ENCODE measurements at places on chromosomes 4 and X.

- no peak for DNase-seq
Observed at GRCh38 chr4:67122029-67122428, 423.3 kb downstream of the CENPC start.

DNA sequence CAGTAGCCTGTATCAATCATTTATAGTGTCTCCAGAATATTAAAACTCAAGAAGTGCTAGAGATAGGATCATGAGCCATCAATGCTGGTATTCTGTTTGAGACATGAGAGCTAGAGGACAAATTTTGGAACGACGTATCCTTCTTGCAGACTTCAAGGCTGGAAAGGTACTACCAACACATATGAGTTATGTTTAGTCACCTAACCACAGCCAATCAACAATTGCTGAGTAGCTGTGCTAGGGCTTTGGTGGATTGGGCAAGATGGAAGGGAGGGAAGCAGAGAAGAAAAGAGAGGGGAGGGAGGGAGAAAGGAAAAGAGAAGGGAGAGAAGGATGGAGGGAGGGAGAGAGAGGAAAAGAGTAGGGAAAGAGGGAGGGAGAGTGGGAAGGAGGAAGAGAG, 21.6 kb upstream of the RAI2 start:
- DNase-seq: no peak

DNA sequence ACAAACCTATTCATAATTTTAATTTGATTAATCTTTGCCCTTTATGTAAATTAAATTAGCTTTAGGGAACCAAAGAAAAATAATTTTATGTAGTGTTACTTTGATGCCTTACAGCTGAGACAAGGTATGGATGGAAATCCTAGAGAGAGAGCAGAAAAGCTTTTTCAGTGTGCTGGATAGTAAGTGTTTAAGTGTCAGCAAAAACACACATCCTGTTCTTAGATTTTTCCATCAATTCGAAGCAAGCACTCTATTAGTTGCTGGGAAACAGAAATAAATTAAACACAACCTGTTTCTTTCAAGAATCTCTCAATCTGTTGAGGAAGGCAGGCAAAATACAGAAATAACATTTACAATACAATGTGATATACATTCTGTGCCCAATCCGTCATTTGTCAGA, 327.8 kb downstream of the GALNTL6 start:
- DNase-seq: no peak

DNA sequence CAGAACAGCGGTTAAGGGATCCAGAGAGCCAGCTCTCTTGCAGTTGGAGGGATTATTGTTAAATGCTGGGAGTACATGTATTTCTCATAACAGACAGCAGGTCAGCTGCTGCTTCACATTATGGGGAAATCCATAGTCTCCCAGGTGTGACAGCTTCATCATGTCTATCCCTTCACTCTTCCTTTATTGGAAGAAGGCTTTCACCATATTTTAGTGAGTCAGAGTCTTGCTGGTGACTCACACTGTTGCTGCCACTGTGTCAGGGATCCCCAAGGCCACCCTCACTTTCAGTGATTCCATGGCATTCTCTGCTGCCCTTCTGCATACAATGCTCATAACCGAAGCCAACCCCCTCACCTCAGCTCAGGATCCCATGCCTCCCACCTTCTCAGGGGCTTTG, 32.9 kb upstream of the PAGE5 start:
- DNase-seq: no peak

- DNase-seq: no peak
Observed at GRCh38 chr4:164481306-164482091, 272.4 kb upstream of the SMIM31 start.

DNA sequence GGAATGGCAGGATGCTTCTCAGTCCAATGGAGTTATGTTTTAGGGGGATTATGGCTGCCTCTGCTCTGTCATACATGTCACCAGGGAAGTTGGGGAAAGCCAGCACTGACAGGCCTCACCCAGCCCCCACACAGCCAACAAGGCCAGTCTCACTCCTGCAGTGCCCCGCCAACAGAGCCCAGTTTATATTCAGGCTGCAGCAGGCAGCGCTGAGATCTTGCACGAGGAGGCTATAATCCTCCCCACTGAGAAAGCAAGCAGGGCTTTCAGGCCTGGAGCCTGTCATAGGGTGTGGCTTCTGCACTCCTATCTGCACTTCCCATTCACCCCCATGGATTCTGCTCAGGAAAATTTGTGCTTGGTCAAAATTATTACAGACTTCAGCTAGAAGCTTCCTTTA, 25.1 kb downstream of the ADAD1 start:
- no peak for DNase-seq

- no peak for DNase-seq
Observed at GRCh38 chrX:4380710-4381109, 667.3 kb upstream of the PRKX start.

GRCh38 chr4:138775890-138776289, 239.7 kb upstream of the NOCT start:
- DNase-seq: no peak

DNA sequence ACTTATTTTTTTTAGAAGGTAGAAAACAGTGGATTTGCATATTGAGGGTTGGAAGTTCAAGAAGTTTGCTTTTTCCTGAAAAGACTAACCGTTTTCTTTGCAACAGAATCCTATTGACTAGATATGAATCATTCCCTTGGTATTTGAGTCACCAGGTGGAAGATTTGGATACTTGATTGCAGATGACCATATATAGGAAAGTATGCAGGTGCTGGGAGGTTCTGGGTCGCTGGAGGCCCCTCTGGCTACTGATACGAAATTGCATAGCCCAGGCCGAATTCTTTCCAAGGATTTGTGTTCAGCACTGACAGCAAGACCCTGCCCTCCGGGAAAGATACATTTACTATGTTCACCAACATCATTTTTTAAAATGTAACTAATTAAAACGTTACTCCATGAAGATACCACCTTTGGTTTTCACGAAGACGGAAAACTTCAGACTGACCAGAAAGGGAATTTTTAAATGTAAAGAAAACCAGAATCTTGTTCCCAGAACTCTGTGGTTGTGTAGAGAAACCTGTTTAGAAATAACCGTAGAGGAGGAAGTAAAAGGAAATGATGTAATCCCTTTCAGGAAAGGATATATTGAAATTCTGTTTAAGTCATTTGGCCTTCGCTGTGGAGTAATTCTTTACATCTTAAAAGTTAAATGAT, 946 bp downstream of the ANXA3 start:
- no peak for DNase-seq

- no peak for DNase-seq
Observed at GRCh38 chrX:19886883-19887531, 393 bp downstream of the SH3KBP1 start.

DNA sequence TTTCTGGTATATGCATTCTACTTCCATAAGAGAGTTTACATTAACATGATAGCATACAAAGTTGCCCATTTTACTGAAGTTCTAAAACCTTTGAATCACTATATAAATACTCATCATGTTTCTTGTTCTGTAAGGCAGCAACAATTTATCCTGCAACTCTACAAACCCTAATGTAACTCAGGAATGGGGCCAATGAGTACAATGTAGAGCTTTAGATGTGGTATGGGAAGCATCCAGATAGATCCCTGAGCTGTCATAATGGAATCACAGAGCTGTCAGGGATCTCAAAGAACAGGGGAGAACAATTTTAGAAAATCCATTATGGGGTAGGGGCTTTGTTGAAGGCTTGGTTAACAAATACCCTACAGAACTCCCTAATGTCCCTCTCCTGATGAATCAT, 88.5 kb downstream of the DCUN1D4 start:
- no peak for DNase-seq

GRCh38 chr4:80307774-80308465, 27.6 kb upstream of the CFAP299 start:
- DNase-seq: no peak

- DNase-seq: no peak
Observed at GRCh38 chrX:30577362-30577991, at the start of gene TASL. TSS of gene TASL (minus strand) at chrX:30577766. CDS start at chrX:30560355, 17,411 bp downstream.

DNA sequence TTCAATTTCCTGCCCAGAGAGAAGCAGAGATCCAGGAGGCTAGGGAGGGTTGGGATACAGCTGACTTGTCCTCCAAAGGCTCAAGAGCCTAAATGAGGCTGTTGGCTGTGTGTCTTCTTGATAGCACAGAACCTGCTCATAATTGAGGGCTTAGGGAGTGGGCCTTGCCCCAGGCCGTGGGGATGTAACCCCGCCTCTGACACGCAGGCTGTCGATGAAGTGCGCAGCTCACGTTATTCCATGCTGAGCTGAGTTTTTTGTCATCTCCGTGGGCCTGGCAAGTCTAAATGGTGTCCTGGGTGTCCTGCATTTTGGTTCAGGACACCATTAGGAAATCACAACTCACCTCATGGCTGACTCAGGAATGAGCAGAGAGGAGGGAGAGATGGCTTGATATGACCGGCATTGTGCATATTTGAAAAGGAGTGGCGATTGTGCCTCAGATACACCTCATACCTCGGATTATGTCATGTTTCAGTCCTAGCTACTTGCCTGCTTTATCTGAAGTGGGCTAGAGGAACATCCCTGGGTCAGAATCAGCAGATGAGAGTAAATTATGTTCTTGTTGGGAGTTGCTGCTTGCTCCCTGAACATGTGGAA, 43.7 kb downstream of the FHDC1 start:
- DNase-seq: no peak

DNA sequence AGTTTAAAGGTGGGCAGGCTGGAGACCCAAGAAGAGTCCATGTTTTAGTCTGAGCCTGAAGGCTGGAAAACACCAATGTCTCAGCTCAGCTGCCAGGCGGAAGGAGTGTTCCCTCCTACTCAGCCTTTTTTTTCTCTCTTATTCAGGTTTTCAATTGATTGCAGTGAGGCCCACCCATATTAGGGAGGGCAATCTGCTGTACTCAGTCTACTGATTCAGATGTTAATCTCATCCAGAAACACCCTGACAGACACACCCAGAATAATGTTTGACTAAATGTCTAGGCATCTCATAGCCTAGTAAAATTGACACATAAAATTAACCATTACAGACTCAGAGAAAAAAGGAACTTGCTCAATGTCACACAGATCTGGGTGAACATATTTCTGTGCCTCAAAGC, 347.1 kb downstream of the GBA3 start:
- DNase-seq: no peak

DNA sequence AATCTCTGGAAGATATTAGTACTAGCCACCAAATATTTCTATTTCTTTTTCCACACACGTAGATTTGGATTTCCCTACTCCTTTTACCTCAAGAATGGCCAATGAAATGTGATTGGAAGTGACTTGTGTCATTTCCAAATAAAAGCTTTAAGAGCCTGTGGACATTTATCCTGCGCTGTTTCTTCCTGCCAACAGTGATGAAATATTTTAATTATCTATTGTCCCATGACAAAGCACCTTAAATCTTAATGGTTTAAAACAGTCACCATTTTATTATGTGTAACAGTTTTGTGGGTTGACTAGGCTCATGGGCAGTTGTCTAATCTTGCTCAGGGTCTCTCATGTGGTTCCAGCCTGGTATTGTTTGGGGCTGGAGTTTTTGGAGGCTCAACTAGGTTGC, 3.5 kb upstream of the PGRMC2 start:
- no peak for DNase-seq

GRCh38 chr4:10344824-10345223, 112.4 kb downstream of the ZNF518B start:
- no peak for DNase-seq
